ENCODE measurements at places on chromosomes 4 and X. TPM values are rescaled to one million over a fixed set of nuclear protein-coding genes. Genes with fewer than 3 reads are reported as not detected.

AKAP14 gene
- not detected for total RNA-seq

DCAF4L1 gene
- total RNA-seq = 0.06 TPM

TCEANC gene
- 3.6 TPM for total RNA-seq

CTAG2 gene
- not detected for total RNA-seq

LANCL3 gene
- 0.02 TPM for total RNA-seq

NUDT11 gene
- 58.4 TPM for total RNA-seq

- peaks cover 3% of the 10 kb centered on the region for H3K4me1 ChIP-seq
- no peak overlapping the region for H3K27ac ChIP-seq
- no peak for DNase-seq
- H3K4me3 ChIP-seq = no peak overlapping the region
- H3K27me3 ChIP-seq = no peaks in the 10 kb centered on the region
Measured at GRCh38 chr4:149886786-149887490, 71.3 kb upstream of the IQCM start.

- H3K27me3 ChIP-seq = no peaks in the 10 kb centered on the region
- H3K4me3 ChIP-seq = no peak overlapping the region
- H3K4me1 ChIP-seq = no peaks in the 10 kb centered on the region
- H3K36me3 ChIP-seq = no peaks in the 10 kb centered on the region
Measured at GRCh38 chr4:147975325-147975724, 243.4 kb downstream of the ARHGAP10 start.

- H3K4me3 ChIP-seq = no peak overlapping the region
- H3K4me1 ChIP-seq = no peaks in the 10 kb centered on the region
- H3K36me3 ChIP-seq = no peaks in the 10 kb centered on the region
Measured at GRCh38 chr4:34202154-34202553, 2042.2 kb downstream of the ARAP2 start.

GRCh38 chr4:38128478-38129459, 168.6 kb downstream of the PTTG2 start:
- no peaks in the 10 kb centered on the region for H3K27me3 ChIP-seq
- H3K27ac ChIP-seq = no peak overlapping the region
- no peaks in the 10 kb centered on the region for H3K36me3 ChIP-seq
- peak; percentile 18 for DNase-seq

- no peak overlapping the region for H3K27ac ChIP-seq
- no peaks in the 10 kb centered on the region for H3K27me3 ChIP-seq
- no peak for DNase-seq
- H3K36me3 ChIP-seq = no peaks in the 10 kb centered on the region
- no peak overlapping the region for H3K4me3 ChIP-seq
Measured at GRCh38 chrX:17417372-17417771, 42.4 kb downstream of the NHS start.

DNA sequence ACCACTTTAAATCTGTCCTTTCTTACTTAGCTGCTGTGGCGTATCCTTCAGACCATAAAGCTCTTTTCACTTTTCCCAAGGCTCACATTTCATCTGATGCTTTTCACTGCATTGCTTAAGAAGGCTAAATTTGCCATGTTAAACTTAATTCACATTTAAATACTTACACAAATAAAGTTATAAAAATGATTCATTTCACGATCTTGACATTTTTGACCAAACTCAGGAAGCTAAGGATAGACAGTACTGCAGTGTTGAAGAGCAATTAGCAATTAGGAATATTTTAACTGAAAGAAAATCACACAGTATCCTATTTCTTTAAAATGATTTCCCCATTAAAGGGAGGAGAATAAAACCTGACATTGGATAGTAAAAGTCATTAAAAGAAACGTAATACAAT, 1038.6 kb downstream of the STPG2 start:
- no peaks in the 10 kb centered on the region for H3K4me1 ChIP-seq
- H3K27me3 ChIP-seq = no peaks in the 10 kb centered on the region
- H3K36me3 ChIP-seq = no peaks in the 10 kb centered on the region

DNA sequence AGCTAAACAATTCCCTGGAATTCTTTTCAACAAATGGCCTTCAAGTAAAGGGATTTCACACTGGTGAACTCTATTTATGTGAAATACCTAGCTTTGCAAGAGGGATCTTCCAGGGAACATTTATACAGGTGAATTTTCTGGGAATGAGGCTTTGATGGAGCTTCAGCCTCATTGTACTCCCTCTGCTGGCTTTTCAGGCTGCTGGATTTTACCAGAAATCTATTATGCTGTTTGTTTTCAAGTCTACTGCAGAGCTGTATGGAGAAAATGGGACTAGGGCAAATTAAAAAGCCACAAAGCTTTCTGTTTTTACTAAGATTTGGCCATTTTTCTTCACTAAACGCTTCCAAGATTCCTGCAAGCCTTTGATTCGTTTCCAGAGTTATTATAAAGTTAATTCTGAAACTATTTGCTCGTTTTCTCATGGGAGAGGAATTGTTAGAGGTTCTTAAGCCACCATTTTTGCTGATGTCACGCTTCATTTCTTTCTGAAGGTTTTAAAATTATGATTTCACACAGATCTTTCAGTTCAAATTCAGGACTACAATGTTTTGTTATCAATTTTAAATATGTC, 31.6 kb downstream of the KDM6A start:
- peaks cover 7% of the 10 kb centered on the region for H3K36me3 ChIP-seq
- H3K27ac ChIP-seq = peak overlapping the region; percentile 90

DNA sequence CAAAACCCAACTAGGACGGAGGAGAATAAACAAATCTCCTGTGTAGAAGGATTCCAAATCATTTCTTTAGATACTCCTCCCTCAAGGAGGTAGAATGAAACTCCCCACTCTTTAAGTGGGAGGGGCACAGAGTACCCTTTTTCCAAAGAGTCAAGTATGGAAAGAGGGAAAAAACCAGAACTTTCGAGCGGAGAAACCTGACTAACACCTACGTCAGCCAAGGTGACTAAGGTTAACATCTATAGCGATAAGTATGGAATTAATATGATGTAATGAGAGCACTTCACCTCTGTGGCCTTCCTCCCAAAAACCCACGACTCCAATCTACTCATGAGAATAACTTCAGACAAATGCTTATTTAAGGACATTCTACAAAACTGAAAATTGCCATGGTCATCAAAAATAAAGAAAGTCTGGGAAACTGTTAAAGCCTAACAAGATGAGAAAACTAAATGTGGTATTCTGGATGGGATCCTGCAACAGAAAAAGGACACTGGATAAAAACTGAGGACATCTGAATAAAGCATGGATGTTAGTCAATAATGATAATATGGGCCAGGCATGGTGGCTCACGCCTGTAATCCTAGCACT, 157.0 kb upstream of the MAP3K15 start:
- peaks cover 7% of the 10 kb centered on the region for H3K4me1 ChIP-seq
- no peak overlapping the region for H3K4me3 ChIP-seq
- no peaks in the 10 kb centered on the region for H3K36me3 ChIP-seq
- no peaks in the 10 kb centered on the region for H3K27me3 ChIP-seq
- no peak overlapping the region for H3K27ac ChIP-seq

GRCh38 chr4:107283587-107284559, 247.8 kb upstream of the DKK2 start:
- no peak overlapping the region for H3K27ac ChIP-seq
- H3K4me3 ChIP-seq = no peak overlapping the region
- no peaks in the 10 kb centered on the region for H3K4me1 ChIP-seq
- H3K36me3 ChIP-seq = no peaks in the 10 kb centered on the region
- H3K27me3 ChIP-seq = no peaks in the 10 kb centered on the region
- DNase-seq = no peak

DNA sequence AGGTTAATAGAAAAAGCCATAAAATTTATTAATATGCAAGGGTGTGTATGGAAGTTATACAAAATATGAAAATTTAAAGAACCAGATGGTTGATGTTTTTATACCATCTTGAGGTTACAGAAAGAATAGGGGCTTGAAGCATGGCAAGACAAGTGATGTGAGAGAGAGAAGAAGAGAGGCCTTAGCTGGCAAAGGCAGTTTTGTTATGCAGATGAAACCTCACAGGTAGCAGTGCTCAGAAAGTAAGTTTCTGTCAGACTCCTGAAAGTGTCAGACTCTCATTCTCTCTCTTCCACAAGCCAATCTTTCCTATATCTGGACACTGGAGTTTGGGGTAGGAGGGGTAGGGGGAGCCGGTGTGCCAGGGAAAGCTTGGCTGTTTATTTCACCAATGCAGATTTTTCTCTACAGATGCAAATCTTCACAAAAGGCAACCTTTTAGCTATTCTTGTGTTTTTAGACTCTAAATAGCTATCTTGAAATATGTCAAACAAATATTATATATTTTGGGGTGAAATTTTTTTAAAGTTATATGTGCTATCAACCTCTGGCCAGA, 124.5 kb downstream of the CFAP299 start:
- no peak overlapping the region for H3K4me3 ChIP-seq
- no peak for DNase-seq
- H3K27me3 ChIP-seq = no peaks in the 10 kb centered on the region

GRCh38 chr4:115515366-115515765, 401.9 kb upstream of the NDST4 start:
- H3K4me3 ChIP-seq = no peak overlapping the region
- H3K36me3 ChIP-seq = no peaks in the 10 kb centered on the region
- DNase-seq = no peak
- H3K27me3 ChIP-seq = no peaks in the 10 kb centered on the region

GRCh38 chr4:2241003-2241402, 918 bp downstream of the HAUS3 start:
- no peak overlapping the region for H3K27ac ChIP-seq
- H3K36me3 ChIP-seq = peaks cover 19% of the 10 kb centered on the region
- DNase-seq = no peak
- no peaks in the 10 kb centered on the region for H3K27me3 ChIP-seq

DNA sequence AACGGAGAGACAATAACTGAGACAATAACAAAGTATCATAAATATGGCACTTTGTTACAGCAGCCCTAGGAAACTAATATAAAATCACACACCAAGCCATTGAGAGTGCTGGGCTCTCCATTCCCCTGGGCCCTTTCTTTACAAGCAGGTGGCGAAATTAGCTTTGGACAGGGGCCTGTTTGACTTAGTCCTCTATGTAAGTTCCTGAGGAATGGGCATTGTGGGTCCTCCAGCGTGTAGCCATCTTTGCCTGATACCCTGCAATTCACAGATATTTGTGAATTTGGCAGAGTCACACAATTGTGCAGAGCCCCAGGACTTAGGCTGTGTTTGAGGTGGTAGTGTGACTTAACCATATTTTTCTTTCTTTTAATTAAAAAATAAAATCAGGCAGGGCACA, 67.6 kb downstream of the BCOR start:
- H3K27ac ChIP-seq = no peak overlapping the region
- H3K36me3 ChIP-seq = no peaks in the 10 kb centered on the region
- peaks cover 6% of the 10 kb centered on the region for H3K4me1 ChIP-seq
- DNase-seq = no peak
- no peaks in the 10 kb centered on the region for H3K27me3 ChIP-seq

GRCh38 chrX:148588649-148589310, 88.4 kb downstream of the AFF2 start:
- H3K4me1 ChIP-seq = peaks cover 12% of the 10 kb centered on the region
- DNase-seq = no peak
- no peaks in the 10 kb centered on the region for H3K36me3 ChIP-seq
- H3K27me3 ChIP-seq = no peaks in the 10 kb centered on the region

- H3K4me3 ChIP-seq = peak overlapping the region; percentile 65
- H3K4me1 ChIP-seq = no peaks in the 10 kb centered on the region
- H3K36me3 ChIP-seq = no peaks in the 10 kb centered on the region
- DNase-seq = peak; percentile 78
- H3K27ac ChIP-seq = no peak overlapping the region
Measured at GRCh38 chrX:81120936-81121371, 80.8 kb downstream of the HMGN5 start.

GRCh38 chr4:122000849-122001248, 49.0 kb upstream of the TRPC3 start:
- H3K27me3 ChIP-seq = peaks cover 13% of the 10 kb centered on the region
- H3K4me3 ChIP-seq = no peak overlapping the region
- H3K27ac ChIP-seq = no peak overlapping the region
- no peaks in the 10 kb centered on the region for H3K36me3 ChIP-seq

GRCh38 chr4:8238515-8239053, 31.0 kb upstream of the HTRA3 start:
- H3K36me3 ChIP-seq = no peaks in the 10 kb centered on the region
- H3K27ac ChIP-seq = no peak overlapping the region
- no peak overlapping the region for H3K4me3 ChIP-seq
- no peaks in the 10 kb centered on the region for H3K4me1 ChIP-seq
- H3K27me3 ChIP-seq = no peaks in the 10 kb centered on the region
- peak; percentile 81 for DNase-seq

DNA sequence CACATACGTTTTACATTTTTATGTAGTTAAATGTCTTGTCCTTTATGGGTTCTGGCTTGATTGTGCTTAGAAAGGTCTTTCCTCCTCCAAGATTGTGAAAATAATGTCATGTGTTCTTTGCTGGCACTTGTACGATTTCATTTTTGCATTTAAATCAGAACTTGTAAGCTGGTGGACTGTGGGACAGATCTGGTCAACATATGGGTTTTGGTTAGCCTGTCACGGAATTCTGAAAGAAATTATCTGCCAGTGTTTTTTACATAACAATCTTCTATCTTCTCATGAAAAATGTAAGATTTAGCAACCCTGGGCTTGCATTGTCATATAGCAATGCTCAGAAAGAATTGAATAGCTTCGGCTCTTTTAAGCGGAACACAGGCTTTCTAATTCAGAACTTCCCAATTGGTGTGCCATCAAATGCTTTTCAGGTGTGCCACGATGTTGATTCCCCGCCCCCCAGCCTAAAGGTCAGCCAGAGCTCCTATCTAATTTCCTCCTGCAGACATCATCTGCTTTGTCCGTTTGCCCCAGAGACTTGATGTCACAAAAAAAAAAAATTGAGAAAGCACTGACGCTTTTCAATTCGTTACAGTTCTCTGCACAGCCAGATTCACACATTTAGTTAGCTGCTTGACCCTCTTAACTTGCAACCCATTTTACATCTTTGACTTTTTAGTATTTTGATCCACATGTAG, 16.2 kb downstream of the AFF1 start:
- peak; percentile 6 for DNase-seq
- H3K36me3 ChIP-seq = no peaks in the 10 kb centered on the region
- H3K4me1 ChIP-seq = peaks cover 34% of the 10 kb centered on the region
- H3K4me3 ChIP-seq = no peak overlapping the region
- H3K27me3 ChIP-seq = no peaks in the 10 kb centered on the region

- DNase-seq = no peak
- no peaks in the 10 kb centered on the region for H3K4me1 ChIP-seq
- H3K36me3 ChIP-seq = no peaks in the 10 kb centered on the region
- no peak overlapping the region for H3K4me3 ChIP-seq
Measured at GRCh38 chr4:137310166-137310565, 222.1 kb downstream of the PCDH18 start.

- H3K36me3 ChIP-seq = no peaks in the 10 kb centered on the region
- H3K4me1 ChIP-seq = peaks cover 3% of the 10 kb centered on the region
- DNase-seq = no peak
- no peak overlapping the region for H3K27ac ChIP-seq
Measured at GRCh38 chr4:88441696-88442095, 15.2 kb upstream of the HERC5 start.

DNA sequence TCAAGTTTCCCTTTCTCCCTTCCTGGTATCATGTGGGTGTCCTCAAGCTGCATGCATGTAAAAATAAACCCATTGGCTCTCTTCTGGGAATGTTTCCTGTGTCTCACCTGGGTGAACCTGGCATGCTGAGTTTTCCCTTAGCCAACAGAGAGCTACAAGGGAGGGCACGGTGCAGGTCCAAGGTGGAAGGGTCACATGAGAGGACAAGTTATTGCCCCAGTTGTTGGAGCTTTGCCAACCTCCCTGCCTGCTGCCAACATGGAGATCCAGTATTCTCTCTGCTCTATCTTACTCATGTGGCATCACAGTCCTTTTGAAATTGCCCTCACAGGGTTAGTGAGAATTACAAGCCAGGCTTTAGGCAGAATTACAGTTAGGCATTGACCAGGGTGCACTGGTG, 196.1 kb upstream of the GYPA start:
- H3K4me1 ChIP-seq = no peaks in the 10 kb centered on the region
- H3K36me3 ChIP-seq = no peaks in the 10 kb centered on the region
- DNase-seq = no peak
- H3K27me3 ChIP-seq = no peaks in the 10 kb centered on the region

- no peaks in the 10 kb centered on the region for H3K27me3 ChIP-seq
- peak; percentile 37 for DNase-seq
- peak overlapping the region; percentile 77 for H3K4me3 ChIP-seq
- no peak overlapping the region for H3K27ac ChIP-seq
- H3K36me3 ChIP-seq = peaks cover 6% of the 10 kb centered on the region
Measured at GRCh38 chr4:24582235-24582832, 2.0 kb downstream of the DHX15 start.
